T-helper 2 cell (primary cell): ENCODE measurements at places on chromosomes 12 and 14.

- no peak for DNase-seq
Measured at GRCh38 chr12:6469609-6470374, 685 bp downstream of the VAMP1 start.

GRCh38 chr14:65134651-65135579 is 32.6 kb upstream of the MAX start:
- no peak for DNase-seq

DNA sequence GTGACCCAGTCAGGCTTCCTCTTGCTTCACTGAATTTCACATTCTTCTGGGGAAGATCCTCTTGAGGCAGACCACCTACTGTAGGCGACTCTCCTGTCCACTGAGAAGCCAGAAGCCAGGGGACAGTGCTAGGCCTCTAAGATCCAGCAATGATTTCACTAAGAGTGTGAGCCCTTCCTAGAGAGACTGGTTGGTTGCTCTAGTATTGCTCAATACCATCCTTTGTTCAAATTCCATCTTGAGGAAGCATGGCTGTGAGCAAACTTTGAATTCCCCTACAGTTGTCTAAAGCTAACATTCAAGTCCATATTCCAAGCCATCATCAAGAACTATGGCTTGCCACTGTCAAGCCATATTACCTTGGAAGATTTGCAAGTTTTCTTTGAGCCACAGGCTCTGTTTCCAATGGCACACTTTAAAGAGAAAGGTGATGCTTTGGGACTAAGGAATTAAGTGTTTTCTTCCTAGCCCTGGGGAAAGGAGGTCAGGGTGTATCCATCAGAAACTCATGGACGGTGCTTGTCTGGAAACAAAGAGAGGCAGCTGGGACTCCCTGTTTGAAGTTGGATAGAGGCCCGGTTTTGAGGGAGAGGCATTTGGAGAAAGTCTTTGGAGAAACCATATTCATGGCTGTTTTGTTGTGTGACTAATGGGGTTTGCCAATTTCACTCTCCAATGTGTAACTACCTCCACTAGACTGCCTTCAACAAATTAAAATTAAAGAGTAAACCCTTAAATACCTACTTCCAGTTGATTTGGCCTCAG is 1217.9 kb downstream of the VRK1 start:
- no peak for DNase-seq

GRCh38 chr12:26473291-26473690 is 277.9 kb downstream of the SSPN start:
- no peak for DNase-seq

GRCh38 chr12:19706936-19707335 is 267.6 kb downstream of the AEBP2 start:
- no peak for DNase-seq

GRCh38 chr12:52300796-52301691 is 9.7 kb upstream of the KRT81 start:
- DNase-seq, result no peak

DNA sequence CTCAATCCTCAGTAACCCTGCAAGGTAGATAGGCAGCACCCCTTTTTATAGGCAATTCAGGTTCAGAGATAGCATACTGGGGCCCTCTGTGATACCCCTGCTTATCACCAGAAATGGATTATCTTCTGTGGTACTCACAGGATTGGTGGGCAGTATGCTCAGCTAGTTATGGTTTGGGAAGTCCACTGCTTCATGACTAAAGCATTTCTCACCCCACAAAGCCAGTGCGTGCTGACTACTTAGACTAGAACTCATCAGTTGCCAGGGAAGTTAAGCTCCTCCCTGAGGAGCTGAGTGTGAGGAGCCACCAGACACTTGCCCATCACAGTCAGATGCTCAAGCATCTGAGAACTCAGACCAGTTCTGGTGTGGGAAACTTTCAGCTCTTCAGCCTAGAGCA is 76.3 kb downstream of the SCAF11 start:
- no peak for DNase-seq

DNA sequence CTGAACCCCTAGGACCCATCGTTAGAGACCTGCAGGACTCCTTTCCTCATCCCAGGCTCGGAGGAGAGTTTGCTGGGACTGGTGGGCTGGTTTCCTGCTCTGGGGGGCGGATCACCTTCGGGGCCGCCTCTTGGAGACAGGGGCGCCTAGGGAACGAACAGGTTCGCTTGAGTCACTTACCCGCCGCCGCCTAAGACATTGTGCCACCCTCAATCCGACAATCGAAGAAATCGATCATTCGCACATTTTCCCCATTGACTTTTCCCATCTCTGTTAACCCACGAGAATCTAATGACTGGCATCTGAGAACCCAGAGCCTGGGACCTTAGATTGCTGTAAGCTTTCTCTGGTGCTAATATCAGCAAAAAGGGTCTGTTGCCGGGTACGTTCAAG is 322 bp downstream of the SLC39A9 start:
- DNase-seq, result no peak

DNA sequence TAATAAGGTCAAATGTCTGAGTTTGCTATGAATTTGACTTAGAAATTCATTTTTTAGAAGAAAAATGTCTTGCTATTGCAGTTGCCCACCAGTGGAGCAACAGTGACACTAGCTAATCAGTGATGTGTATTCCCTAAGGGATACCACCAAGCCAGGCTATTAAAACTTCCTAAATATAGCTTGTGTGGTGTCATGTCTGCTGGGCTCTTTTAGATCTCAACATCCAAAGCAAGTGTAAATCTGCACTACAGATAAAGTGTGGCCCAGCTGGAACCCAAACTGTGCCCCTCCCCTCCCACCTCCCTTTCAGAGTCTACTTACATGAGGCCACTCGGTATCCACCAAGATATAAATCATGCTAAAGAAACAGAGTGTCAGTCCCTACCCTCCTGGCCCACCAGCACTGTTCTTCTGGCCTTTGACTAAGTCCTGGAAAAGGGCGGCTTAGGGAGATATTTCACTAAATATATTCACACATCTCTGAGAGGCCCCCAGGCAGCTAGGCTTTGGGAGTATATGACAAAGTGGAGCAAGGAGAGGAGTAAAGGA is 53.8 kb downstream of the SLC35F4 start:
- no peak for DNase-seq

GRCh38 chr12:66636771-66637170 is 42.1 kb downstream of the GRIP1 start:
- DNase-seq, result no peak

- no peak for DNase-seq
Measured at GRCh38 chr12:92561543-92561899, 141.3 kb upstream of the PLEKHG7 start.

GRCh38 chr12:124655698-124656516 is 88.5 kb upstream of the NCOR2 start:
- no peak for DNase-seq

GRCh38 chr14:90649083-90649482 is 167.1 kb downstream of the TTC7B start:
- DNase-seq, result no peak

DNA sequence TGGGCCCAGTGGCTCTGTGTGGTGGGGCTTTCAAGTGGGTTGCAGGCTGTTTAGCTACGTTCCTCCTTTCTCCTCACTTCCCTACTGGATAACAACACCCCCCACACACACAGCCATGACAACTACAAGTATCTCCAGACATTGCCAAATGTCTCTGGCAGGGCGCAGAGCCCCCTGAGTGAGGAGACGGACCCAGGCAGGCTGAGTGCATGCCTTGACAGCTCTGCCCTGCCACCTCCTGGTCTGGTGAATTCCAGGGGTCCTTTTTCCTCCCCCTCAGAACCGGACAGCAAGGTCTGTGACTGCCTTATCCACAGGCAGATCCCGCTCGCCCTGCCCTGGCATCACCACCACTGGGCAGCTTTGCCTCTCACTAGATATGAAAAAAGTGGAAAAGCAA is 276.5 kb downstream of the TMEM132C start:
- DNase-seq, result no peak

DNA sequence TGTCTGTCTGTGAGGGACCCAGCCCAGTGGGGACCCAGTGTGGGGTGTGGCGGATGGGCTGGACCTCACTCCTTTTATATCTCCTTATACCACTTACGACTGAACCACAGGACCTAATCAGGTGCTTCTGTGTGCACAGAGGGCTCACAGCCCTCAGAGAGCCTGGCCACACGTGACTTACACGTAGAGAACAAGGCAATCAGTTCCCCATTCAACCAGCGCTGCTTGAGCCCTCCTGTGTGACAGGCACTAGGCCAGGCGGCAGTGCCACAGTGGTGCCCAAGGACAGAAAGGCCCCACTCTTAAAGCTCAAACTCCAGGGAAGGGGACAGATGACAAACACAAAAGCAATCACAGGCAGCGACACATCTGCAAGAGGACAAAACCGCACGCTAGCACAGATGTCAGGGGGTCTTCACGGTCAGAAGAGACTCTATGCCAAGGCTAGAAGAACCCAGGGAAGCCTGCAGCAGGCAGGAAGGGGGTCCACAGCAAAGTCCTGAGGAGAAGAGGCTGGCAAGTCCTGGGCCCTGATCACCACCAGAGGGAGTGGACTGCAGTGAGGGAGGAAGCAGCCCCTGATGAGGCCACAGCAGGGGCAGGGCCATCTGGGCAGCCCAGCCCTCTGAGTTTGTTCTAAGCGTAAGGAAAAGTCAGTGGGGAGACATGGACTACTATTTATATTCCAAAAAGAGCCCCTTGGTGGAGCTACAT is 39.3 kb downstream of the SETD3 start:
- no peak for DNase-seq

DNA sequence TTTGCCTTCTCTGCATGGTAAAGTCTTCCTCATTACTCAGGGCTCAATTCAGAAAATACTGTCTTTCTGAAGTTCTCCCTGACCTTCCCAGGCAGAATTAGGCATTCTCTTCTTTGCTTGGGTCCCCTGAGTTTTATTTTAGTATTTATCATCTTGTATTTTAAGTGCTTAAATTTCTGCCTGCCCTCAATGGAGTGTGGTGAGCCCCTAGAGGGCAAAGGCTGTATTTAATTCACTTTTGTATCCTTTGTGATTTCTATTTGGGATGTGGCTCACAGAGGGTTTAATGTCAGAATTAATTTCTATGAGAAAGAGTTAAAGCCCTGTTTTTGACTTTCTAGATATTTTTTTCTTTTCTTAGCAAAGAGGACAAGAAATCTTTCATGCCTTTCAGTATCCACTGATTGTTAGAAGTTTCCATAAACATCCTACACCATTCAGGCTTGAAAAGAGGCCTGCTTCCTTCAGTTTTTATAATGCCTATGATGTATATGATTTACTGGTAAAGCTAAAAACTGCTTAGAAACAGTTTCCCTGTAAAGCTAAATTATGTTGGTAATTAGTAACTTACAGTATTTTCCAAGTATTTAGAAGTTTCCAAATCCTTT is 55.6 kb upstream of the PTPRB start:
- no peak for DNase-seq

DNA sequence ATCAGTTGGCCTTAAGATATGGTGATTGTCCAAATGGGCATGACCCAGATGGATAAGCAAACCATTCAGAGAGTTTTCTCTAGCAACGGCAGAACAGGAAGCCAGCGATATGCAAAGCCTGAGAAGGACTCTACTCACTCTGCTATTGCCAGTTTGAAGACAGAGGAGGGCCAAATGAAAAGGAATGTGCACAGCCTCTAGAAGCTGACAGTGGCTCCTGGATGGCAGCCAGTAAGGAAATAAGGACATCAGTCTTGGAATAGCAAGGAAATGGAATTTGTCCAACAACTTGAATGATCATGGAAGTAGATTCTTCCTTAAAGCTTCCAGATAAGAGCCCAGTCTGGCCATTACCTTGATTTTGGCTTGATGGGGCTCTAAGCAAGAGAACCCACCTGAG is 60.0 kb downstream of the TMTC2 start:
- no peak for DNase-seq

GRCh38 chr12:54641554-54641953 is 6.6 kb downstream of the DCD start:
- no peak for DNase-seq

DNA sequence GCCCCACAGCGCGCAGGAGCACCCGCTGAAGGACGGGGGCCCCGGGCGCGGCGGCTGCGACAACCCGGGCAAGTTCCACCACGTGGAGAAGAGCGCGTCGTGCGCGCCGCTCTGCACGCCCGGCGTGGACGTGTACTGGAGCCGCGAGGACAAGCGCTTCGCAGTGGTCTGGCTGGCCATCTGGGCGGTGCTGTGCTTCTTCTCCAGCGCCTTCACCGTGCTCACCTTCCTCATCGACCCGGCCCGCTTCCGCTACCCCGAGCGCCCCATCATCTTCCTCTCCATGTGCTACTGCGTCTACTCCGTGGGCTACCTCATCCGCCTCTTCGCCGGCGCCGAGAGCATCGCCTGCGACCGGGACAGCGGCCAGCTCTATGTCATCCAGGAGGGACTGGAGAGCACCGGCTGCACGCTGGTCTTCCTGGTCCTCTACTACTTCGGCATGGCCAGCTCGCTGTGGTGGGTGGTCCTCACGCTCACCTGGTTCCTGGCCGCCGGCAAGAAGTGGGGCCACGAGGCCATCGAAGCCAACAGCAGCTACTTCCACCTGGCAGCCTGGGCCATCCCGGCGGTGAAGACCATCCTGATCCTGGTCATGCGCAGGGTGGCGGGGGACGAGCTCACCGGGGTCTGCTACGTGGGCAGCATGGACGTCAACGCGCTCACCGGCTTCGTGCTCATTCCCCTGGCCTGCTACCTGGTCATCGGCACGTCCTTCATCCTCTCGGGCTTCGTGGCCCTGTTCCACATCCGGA is 1.4 kb downstream of the FZD10 start:
- no peak for DNase-seq

GRCh38 chr14:26332966-26333365 is 264.9 kb downstream of the NOVA1 start:
- no peak for DNase-seq

- no peak for DNase-seq
Measured at GRCh38 chr14:65054471-65055085, 47.7 kb downstream of the MAX start.

GRCh38 chr12:114744691-114745090 is 60.7 kb upstream of the TBX3 start:
- DNase-seq, result no peak

DNA sequence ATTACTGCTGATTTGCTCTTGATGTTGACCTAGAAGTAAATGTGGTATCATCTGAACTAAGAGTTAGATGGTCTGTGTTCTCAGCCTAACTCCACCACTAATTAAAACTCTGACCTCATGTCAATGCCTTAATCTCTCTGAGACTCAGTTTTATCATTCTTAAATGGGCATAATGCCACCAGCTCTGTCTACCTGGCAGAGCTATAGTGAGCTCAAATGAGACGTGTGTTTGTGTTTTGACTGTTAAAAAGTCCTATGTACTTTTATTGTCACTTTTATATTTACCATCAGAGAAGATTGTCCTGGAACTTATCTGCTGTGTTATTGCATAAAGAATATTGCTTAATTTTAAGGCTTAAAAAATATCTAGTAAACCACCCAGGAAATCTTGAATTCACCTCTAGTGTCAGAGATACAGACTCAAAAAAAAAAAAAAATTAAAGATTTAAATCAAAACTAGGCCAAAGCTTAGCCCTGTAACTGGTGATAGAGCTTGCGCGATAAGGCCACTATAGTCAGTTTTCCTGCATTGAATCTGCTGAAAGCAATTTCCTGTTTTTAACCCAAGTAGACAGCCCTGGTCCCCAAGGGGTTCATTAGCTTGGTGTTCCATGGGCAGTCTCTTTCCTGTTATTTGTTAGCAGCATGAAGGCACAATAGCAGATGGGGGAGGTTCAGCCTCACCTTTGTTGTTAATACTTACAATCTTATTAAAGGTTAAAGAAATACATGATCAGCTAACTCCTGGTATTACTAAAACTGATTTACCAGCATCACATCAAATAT is 261.8 kb downstream of the ATP23 start:
- DNase-seq, result no peak
